ENCODE measurements at places on chromosomes 1 and 21.

DNA sequence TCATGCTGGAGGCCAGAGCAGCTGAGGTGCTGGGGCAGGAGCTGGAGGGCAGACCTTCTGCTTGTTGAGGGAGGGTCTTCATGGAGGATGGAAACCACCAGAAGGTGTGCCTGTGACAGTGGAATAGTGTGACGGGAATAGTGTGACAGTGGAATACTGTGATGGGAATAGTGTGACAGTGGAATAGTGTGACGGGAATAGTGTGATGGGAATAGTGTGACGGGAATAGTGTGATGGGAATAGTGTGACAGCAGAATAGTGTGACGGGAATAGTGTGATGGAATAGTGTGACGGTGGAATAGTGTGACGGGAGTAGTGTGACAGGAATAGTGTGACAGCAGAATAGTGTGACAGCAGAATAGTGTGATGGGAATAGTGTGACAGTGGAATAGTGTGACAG, 325.1 kb downstream of the HHAT start:
- peak; percentile 1 for DNase-seq

- DNase-seq = no peak
Observed at GRCh38 chr1:157099633-157100009, at the start of gene ETV3L. ETV3L (minus strand) TSS chr1:157099808; CDS start chr1:157099523, 285 bp downstream.

- peak; percentile 45 for DNase-seq
Observed at GRCh38 chr1:241695246-241696171, 43.4 kb downstream of the WDR64 start.

DNA sequence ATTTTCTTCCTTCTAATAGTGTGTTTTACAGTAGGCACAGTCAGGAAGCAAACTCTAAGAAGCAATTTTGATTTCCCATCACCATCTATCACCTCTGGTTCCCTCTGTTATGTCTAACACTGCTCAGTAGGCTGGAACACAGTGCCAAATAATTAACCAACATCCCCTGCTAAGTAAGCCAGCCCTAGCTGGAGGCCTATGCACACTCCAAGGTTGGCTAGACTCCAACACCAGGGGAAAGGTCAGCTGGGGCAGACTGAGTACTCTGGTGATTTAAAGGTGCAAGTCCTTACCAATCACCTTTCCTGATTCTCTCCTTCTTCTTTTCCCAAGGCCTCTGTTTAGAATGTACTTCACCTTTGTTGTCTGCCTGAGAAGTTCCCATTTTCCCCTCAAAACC, 46.5 kb upstream of the BEND5 start:
- DNase-seq = no peak

Measured in cardiac fibroblast (primary cell).